NK-92 treated with Interleukin-12 subunit alpha and Interleukin-12 subunit beta, amount 100 ng/mL, for 24 hours (cell line): ENCODE measurements at places on chromosomes 13 and 19.

- no peak for DNase-seq
These were observed 160.9 kb downstream of the FGF9 start for GRCh38 chr13:21831654-21832324.

DNA sequence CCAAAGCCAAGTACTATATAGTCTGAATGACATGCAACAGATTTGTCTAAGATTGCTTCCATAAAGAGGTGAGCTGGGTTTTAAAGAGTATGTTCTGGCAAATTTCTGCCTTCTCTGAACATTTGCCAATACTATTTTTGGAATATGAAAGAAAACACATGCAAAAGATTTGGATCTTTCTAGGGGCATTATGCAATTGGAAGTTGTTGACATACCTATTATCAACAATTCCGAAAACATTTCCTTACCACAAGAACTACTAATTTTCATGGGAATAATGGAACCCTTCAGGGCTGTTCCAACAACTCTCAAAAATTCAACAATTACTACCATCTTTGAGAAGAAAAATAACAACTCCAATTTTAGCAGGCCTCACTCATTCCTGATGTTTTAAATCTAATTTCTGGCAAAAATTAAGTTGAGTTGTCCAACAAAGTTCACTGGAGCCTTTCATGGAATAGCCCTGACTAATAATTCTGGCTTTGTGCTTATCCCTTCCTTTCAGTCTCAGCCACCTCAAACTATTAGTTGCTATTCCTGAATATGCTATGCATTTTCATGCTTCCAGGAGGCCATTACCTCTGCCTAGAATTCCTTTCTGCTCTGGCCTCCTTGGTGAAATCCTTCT, 250.0 kb downstream of the RGCC start:
- no peak for DNase-seq

DNA sequence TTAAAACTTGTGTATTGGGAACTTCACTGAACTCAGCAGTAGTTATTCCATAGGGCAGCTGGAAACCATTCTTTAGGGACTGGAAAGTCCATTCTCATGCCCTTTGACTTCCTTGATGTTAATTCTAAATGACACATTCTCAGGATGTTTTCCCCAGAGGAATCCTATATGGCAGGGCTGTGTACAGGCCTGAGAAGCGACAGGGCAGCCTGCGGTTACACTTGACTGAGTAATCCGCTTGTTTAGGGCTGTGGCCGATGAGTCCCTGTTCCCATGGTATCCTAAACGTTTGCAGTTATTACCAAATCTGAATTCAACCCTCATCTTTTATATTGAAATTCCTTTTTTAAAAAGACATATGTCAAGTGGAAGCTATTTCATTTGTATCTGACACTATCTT, 83.5 kb downstream of the COL4A2 start:
- no peak for DNase-seq

DNA sequence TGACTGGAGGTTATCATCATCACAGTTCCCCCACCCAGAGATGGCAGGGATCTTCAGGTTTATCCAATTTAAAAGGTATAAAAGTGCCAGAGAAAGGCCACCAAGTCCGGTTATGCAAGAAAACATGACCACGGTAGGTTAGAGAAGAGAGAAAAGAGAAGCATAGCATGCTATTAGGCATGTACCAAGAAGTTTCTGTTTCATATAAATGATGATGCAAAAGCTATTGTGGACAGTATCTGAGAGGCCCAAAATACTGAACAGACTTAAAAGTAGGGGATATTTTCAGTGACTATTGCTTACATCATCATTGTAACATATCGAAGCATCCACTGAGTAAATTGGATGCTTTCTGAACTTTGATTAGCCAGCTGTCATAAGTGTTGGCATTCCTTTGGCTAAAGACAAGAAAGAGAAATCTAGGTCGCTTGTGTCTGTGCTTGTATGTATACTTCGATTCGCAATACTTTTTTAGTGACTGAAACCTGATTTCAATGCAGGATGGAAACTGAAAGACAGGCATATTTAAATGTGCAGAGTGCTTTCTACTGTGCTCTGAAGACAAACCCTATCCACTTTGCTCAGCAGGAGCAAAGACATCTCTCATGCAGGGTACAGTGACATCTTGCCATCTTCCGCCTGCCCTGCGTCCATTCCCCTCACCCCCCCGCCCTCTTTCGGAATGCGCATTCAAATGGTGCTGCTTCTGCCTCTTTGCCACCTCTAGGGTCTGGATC, 180.3 kb downstream of the SHISA2 start:
- no peak for DNase-seq

DNA sequence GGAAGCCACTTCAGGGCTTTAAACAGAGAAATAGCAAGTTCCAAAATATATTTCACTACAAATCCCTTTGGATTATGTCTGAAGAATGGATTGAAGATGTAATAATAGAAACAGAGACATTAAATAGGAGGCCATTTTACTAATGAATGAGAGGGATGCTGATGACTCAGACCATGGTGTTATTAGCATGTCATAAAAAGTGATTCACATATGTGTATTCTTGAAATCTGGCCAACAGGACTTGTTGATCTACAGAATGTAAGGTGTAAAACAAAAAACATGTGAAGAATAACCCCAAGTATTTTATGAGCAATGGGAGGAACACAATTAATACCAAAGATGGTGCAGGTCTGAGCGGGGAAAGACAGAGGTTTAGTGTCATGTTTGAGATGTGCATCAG, 873.7 kb downstream of the SLITRK5 start:
- DNase-seq, result no peak

DNA sequence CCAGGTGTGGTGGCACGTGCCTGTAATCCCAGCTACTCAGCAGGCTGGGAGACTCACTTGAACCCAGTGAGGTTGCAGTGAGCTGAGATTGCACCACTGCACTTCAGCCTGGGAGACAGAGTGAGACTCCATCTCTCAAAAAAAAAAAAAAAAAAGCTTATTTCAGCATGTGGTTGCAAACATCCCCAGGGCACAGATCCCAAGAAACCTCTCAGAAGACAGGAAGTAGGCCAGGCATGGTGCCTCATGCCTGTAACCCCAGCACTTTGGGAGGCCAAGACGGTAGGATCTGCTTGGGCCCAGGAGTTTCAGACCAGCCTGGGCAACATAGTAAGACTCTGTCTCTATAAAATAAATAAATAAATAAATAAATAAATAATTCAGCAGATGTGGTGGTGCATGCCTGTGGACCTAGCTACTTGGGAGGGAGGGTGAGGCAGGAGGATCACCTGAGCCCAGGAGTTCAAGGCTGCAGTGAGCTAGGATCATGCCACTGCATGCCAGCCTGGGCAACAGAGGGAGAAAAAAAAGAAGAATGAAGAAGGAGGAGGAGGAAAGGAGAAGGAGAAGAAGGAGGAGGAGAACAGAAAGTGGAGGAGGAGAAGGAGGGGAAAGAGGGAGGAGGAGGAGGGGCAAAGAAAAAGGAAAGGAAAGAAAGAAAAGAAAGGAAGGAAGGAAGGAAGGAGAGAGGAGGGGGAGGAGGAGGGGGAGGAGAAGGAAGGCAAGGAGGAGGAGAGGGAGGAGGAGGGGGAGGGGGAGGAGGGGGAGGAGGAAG, 4.3 kb upstream of the LRRC8E start:
- DNase-seq, result no peak

- DNase-seq, result no peak
These were observed 53.8 kb downstream of the MLLT1 start for GRCh38 chr19:6226012-6226411.

- peak; percentile 55 for DNase-seq
These were observed 43.9 kb downstream of the CERS4 start for GRCh38 chr19:8252922-8253589.

GRCh38 chr13:38970380-38971051, 20.1 kb downstream of the STOML3 start:
- DNase-seq, result no peak

DNA sequence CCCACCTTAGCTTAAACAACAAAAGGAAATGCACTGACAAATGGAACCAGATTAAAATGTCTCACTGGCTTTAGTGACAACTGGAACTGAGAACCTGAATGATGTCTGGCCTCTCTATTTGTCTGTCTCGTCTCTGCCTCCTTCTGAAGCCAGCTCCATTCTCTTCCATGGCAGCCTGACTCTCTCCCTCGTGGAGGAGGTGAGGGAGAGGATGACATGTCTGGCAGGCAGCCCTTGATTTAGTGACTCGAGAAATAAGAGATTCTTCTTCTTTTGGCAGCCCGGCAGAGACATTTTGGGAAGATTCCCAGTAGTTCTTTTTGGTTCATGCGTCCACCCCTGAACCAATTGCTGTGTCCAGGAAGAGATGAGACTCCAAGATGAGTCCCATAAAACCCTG, 131.7 kb downstream of the KLF5 start:
- no peak for DNase-seq

- no peak for DNase-seq
These were observed 125.2 kb downstream of the LACC1 start for GRCh38 chr13:44004878-44005277.

DNA sequence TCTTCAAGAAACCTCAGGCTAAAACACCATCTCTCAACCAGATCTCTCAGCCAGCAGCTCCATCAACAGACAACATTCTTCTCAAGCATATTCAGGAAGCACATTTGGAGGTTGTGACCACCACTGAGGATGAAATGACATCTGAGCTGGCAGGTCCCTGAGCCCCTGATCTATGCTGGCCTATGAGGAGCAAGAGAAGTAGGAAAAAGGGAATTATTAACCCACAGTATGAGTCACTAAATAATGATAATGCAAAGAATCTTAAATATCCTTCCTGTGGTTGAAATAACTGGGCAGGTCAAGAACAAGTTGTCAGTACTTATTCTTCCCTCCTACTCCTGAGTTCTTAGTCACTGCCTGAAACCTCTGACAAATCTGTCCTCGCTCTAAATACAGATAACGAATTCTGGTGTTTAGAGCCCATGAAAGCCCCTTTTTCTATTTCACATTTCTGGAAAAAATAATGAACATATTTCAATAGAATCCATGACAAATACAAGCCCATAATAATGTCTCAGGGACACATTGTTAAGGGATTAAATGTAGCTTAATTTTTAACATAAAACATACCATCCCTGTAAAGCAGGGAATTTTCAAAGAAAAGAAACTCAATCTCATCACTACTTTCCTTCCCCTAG, 225.8 kb upstream of the IRS2 start:
- DNase-seq, result no peak

DNA sequence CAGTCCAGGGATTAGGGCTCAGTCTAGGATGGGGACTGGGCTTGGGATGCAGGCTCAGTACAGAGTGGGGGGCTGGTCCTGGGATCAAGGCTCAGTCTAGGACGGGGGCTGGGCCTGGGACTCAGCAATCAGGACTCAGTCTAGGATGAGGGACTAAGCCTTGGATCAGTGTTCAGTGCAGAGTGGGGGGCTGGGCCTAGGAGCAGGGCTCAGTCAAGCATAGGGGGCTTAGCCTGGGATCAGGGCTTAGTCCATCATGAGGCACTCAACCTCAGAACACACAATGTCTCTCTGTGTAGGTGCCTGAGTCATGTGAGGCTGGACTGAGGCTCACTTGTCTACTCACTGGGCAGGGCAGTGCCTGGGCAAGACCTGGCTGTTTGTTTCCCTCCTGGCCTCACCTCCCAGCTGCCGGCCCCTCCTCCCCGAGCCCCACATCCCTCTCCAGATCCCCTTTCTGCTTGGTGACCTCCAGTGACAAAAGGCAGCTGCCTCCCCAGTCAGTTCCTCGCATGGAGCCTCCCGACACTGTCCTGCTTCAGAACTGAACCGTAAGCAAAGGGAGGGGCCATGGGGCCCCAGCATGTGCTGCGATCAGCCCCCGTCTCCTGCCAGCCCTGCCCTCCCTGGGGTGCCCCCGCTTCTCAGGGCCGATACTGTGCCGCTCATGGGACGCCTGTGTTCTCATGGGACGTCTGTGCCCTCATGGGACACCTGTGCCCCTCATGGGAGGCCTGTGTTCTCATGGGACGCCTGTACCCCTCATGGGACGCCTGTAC, 6.5 kb upstream of the S1PR4 start:
- no peak for DNase-seq

- no peak for DNase-seq
These were observed 888 bp downstream of the FGF21 start for GRCh38 chr19:48756212-48756611.

DNA sequence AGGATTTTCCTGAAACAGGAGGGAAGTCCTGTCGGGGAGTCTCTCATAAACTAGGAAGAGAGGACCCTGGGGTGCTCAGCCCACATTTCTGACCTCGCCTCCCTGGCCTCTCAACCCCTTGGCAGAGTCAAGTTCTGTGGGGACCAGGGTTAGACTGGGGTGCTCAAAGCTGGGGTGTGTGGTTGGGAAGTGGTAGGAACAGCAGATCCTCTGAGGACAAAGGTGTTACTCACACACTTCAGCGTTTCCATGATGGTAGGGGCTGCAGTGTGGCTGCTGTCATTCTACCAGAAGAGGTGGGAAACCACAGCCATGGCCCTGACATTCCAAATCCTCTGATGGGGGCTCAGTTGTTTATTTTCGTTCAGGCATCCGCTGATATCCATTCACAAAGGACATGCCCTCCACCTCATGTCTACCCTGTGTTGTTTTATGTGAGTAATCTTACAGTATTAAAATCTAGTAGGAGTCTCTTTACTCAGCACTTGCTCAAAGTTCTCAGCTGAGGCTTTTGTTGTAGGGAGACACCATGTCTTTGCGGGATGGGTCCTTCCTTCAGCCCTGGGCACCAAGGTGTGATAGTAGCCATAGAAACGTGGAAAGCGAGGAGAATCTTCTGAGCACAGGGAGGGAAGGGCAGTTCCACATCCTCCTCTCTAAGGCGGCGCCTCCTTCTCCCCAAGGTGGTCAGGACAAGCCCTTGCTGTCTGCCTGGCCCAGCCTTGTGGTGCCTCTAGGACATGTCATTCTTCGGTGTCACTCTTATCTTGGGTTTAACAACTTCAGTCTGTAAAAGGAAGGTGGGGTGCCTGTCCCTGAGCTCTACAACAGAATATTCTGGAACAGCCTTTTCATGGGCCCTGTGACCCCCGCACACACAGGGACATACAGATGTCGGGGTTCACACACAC, 1.5 kb downstream of the KIR2DL3 start:
- DNase-seq, result peak; percentile 37

DNA sequence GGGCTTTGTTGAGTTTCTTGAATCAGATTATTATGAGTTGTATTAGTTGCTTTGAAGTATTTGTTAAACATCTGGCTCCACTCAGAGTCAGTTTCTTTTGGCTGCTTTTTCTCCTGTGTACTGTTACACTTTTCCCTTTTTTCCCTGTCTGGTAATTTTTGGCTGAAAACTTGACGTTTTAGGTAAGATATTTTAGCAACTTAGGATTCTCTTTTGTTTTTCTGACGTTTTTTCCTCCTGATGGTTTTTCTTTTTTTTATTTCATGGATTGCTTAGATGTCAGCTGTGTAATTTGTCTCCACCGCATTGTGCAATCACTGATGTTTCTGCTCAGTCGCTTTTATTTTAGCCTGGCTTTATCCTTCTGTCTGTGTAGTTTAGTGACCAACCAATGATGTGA, 20.7 kb downstream of the RFC3 start:
- no peak for DNase-seq

DNA sequence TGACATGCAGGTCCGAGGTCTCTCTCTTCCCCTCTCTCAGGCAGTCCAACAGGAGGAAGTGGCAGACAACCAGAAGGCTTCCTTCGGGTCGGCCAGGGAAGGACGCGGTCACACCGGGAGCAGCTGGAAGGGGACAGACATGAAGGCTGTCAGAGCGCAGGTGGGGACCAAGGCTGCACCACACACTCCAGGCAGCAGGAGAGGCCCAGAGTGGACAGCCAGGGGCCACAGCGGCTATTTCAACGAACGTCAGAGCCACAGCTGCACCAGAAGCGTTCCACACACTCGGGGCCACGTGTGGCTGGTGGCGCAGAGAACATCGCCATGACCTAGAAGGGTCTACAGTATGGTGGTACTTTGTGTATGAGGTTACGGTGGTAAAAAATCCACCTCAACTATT, 16.0 kb upstream of the SLC39A3 start:
- DNase-seq, result no peak

- DNase-seq, result no peak
These were observed 309.8 kb downstream of the KLF5 start for GRCh38 chr13:73368608-73369007.
